Stimulated activated CD4-positive, alpha-beta T cell treated with anti-CD3 and anti-CD28 coated beads, TNF-alpha, amount 100 ng/mL, for 1 hour (primary cell): ENCODE measurements at places on chromosomes 4 and X.

DNA sequence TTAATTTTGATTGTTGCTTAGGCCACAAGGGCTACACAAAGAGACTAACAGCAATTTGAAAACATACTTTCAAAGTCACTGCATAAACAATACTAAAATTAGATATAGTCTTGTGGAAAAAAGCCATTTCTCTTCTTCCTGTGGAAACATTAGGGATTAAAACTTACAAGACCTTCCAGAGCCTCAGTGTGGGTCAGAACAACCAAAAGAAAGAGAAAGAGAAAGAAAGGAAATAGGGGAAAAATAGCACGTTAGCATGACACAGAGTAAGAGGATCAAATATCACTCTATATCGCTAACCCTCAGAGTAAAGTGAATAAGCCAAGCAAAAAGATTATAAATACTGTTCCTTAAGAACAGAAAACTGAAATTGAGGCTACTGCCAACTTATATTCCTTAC is 127.8 kb upstream of the DIAPH2 start:
- DNase-seq: no peak

- DNase-seq: no peak
These were observed 2.9 kb upstream of the AFP start for GRCh38 chr4:73433140-73433539.

DNA sequence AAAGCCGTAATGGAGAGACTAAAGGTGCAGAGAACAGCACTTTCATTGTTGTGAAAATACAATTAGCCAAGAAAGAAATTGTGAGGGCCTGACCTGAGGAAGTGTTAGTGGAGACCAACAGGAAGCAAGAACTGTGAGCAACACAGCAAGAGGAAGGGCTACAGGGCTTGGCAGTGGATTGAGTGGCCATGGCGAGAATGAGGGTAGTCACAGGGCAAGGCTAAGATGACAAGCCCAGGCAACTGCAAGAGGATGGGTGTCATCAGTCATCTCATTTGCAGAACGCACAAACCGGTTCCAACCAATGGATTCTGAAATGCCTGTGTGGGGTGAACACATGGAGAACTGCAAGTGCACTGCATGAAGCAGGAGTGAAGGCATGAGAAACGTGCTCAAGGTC is 3.6 kb downstream of the SLC10A6 start:
- no peak for DNase-seq

- no peak for DNase-seq
These were observed 408.2 kb downstream of the SMARCA1 start for GRCh38 chrX:129115104-129115503.

GRCh38 chrX:108131471-108131870 is 39.9 kb downstream of the ATG4A start:
- no peak for DNase-seq

DNA sequence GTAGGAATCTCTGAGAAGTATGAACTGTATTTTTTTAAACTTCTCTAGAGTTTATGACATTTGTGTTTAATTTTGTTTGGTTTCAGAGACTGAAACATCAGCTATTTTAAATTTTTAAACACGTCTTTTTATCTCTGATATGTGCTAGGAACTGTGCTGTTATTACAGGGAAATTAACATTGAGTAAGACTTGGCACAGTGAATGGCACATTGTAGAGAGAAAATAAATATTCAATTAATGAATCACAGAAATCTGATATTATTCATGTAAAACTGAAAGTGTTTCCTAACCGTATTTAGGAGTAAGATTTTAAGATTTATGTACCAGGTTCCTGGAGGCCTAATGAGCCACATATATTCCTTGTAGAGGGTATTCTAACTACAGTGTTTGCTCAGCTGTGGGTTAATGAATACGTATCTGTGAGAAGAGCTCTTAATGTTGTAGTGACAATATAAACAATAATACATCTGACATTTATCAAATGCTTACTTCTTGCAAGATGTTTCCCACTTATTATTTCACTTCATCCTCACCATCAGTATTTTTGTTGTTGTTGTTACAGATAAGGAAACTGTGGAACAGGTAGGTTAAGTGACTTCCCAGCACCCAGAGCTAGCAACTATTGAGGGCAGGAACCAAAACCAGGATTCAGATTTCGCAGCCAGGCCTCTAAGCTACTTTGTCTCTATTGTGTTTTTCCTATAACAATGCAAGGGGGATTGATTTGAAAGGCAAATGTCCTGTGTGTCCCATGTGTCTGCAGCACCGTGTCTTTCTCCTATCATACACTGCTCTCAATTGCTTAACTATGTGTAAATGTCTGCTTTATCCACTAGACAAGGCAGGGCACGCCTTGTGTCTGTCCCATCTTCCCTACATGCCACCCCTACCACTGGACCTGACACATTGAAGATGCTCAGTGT is 121.1 kb upstream of the FAM9C start:
- no peak for DNase-seq

DNA sequence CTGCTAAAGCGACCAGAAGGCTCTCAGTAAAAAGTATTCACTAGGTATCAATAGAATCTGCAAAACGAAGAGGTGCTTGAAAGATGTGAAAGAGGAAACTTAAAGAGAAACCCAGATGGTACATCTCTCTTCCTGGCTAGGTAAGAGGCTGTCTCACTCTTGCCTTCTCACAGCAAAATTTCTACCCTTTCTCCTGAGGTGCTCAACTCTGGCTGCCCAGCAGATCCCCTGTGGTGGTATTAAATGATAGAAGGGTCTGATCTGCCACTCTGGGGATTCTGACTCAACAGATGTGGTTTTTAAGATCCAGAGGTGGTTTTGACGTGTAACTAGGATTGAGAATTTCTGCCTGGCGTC is 14.9 kb upstream of the TSPAN5 start:
- DNase-seq: no peak

DNA sequence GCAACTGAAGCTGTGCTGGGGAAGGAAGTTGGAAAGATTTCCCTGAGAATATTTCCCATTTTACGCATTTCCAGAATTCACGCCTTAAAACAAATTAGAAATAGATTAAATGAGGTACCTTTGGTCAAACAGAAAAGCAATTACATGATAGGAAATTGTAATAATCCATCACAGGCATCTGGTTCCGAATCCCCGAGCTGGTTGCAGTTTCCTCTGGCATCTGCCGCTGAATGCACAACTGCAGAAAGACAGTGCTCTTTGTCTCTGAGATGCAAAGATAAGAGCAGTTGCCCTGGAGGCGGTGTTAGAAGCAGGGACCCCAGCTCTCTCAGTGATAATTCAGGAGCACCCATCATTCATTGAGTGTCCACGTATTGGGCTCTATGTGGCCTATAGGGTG is 224.4 kb downstream of the LDB2 start:
- no peak for DNase-seq

DNA sequence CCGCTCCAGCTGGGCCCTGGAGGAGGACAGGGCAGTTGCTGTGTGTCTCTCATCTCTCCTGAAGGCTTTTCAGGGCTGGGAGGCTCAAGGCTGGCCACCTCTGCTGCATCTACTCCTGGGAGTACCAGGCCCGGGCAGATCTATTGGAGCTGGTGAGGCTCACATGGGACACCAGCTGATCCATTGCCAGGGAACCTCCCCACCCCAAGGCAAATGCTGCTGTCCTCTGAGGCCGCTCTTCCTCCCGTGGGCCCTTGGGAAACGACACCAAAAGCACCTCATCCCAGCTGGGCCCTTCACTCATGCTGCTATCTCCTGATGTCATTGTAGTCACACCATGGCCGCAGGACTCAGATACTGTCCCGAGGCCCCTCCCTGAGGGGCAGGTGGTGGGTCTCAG is 3.6 kb downstream of the UBL4A start:
- DNase-seq: no peak

DNA sequence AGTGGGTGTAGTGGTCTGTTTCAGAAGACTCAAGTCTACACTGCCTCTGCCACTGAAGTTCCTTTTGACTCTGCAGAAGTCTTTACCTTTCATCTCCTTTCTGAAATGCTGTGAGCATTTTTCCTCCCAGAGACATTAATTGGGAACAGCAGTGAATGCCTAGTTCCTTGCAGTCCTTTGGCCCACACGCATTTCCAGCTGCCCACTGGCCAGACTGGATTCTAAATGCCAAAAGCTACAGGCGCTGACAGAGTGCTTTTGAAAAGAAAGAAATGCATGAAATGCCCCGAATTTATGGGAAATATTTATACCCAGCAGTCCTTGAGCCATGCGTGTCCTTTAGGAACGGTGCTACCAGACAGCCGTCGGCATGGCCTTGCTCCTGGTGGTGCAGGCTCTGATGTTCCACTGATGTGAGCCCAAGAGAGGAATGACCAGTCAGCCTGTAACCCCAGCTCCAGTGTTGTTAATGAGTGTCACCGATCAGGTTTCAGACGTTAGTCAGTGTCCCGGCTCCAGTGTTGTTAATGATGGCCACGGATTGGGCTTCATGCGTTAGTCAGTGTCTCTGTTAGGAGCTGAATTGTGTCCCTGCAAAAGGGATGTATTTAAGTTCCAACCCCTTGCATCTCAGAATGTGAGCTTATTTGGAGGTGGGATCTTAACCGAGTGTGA is 132.6 kb downstream of the TBL1X start:
- DNase-seq: no peak

DNA sequence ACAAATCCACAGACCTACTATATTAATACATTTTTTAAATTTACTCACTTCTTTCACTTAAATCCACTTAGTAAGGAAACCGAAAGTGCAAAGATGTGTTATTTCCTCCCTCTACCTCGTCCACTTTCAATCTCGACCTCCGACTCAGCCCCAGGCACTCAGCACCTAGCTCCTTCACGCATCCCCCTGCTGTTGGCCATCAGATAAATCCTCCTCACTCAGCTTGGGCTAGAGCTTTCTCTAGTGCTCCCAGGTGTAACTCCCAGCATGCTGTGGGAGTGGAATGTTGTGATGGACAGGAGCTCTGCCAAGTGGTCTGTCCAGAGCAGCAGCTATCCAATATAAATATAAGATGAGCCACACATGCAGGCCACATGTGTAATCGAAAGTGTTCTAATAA is 26.7 kb upstream of the TEC start:
- no peak for DNase-seq

DNA sequence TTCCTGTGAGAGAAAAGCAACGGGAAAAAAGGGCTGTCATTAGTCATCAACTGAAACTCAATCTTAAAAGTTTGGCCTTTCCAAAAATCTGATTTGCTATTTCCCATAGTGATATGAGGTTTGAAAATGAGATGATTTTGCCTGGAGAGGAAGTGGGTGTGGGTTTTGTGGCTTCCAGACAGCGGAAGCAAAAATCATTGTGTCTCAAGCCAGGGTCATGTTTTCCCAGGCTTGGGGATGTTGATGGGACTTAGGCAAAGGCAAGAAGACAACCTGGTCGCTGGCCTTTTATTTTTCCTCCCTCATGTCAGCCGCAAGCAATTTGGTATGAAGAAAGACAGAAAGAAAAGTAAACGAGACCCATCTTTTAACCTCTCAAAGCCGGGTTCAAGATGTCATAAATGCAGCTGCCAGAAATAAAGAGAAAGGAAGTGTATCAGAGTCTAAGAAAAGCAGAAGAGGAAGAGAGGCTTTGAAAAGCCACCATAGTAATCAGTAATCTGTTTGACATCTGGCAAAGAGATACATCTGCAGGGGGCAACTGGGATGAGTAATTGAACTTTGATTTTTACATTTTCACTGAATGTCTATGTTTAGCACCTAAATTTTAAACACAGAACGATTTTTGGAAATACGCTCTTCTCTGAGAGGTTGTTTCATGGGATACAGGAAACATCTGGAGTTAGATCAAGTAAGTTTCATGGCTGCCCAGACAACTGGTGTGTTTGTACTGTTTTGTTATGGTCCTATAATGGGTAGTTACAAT is 521.6 kb upstream of the SLIT2 start:
- DNase-seq: no peak

DNA sequence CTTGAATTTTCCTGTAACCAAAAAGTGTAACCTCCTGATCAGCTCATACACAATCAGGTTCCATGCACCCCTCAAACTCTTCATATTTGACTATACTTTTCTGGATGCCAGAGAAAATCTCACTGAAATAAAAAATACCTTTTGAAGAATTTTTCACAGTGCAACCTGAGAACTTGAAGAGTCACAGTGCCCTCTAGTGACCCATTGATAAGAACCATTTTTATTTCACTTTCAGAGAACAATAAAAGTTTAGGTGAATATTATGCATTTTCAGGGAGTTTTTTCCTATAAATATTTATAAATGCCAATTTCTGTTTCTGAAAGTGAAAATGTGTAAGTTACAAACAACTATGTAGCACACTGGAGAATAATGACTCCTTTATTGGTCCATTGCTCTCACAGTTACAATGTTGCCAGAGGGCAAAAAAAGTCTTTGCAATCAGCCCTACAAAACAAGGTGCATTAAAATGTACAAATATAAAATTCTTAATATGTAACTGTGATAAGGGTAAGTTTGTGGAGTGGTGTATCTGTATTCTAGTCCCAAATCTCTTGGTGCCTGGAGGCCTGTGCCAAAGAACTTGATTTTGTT is 153.6 kb upstream of the INTU start:
- DNase-seq: no peak

DNA sequence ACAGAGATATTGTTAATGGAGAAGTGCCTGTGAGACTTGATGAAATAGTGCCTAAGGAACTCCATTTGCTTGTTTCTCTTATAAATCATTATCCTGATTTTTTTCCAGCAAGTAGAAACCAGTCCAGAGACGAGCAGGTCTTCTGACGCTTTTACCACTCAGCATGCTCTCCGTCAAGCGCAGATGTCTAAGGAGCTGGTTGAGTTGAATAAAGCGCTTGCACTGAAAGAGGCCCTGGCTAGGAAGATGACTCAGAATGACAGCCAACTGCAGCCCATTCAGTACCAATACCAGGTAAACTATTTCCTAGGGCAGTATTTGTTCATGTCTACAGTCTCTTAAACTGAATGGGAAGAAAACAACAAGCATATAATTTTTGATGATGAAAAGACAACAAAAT is 63.6 kb downstream of the KIF4A start:
- no peak for DNase-seq

DNA sequence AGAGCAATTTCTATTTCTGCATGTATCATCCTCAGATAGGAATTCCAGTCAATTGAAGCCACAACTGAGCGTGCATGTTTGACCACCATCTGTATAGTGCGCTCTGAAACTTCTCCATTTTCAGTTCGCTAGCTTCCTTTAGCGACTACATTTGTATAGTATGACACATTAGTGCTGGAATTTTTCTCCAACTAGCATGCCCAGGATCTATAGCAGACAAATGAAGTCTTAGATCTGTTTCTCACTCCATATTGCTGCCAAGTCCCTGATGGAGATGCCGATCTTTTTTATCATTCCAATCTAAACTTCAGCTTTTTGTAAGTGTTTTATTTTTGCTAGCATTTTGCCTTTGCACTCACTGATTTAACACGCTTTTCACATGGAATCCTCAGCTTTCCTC is 774.8 kb upstream of the TENM3 start:
- DNase-seq: no peak

DNA sequence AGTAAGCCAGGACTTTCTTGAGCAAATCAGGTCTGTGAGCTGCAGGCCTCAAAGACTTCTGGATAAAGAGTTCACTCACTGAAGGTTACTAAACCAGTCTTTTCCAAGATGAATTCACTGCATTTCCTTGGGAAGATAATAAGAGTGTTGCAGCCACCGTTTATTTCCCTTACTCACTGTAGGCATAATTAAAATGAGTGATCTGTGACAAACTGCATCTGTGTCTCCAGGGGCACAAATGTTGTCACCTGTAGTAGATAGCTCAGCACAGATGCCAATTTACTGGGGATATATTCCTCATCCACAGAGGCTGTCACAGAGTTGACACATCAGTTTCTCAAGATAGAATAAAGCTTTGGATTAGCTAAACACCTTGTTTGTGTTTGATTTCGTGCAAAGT is 580.2 kb downstream of the SPRY1 start:
- DNase-seq: no peak

GRCh38 chr4:146507632-146508031 is 14.1 kb downstream of the SLC10A7 start:
- DNase-seq: no peak
